Stimulated activated CD4-positive, alpha-beta T cell treated with anti-CD3 and anti-CD28 coated beads, TNF-alpha, amount 100 ng/mL, for 24 hours (primary cell): ENCODE measurements at places on chromosomes 7 and 10.
A peak's percentile ranks its signal among the peaks of the same experiment; 100 is the strongest.

GRCh38 chr10:14074062-14074884 lies 256.5 kb downstream of the FRMD4A start:
- DNase-seq, result no peak

GRCh38 chr7:67406976-67407375 lies 410.3 kb downstream of the TYW1 start:
- DNase-seq, result no peak

- no peak for DNase-seq
Measured at GRCh38 chr7:122893486-122893885, 7.2 kb upstream of the CADPS2 start.

DNA sequence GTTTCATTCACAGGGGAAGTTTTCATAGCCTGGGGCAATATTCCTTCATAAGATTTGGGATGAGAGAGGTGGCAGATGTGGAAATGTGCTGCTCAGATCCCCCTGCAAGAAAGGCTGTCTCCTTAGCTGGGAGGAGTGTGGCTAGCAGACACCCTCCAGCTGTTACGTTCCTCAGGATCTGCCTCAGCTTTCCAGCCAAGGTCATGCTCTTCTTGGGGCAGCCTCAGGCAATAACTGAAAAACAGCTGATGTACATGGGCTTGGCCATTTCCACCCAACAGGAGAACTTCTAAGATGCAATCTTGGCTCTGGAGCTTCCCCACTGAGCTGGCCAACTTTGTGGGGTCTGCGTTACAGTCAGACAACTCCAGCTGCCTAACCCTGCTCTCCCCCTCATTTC lies 51.3 kb upstream of the SEPTIN7 start:
- DNase-seq, result no peak

GRCh38 chr7:67018940-67019339 lies 22.3 kb downstream of the TYW1 start:
- DNase-seq, result no peak

DNA sequence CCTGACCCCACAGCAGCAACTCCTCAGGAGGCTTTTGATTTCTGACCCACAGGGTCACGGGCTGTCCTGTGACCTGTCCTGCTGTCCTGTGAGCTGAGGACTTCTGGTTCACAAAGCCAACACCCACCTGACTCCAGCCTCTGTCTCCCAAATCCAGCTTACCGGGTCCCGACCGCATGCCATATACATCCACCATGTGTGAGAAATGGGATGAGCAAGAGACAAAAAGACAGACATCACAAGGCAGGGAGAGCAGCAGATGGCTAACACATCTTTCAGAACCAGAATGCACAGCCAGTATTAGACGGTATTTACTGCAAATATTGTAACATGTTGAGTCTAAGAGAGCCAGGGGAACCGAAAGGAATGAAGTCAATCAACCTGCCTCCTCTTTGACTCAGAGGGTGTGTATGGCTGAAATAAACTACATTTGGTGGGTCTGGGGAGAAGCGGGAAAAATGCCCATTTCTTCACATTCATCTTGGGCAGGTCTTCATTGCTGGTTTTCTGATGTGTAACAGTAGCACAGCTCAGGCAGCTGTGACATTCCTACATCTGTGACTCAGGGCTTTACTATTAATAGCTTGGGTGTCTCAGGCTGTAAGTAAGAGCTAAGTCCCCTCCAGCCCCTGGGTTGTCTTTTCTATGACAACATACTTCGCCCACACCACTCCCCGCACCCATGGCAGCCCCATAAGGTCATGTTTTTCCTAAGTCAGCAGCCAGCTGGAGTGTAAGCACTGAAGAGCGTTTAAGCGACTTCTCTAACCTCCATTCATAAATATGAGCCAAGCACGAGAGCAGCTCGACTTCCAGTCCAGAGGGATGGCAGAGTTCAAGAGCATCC lies 25.0 kb downstream of the ABLIM1 start:
- no peak for DNase-seq

- DNase-seq, result no peak
Measured at GRCh38 chr7:101636822-101637623, 7.9 kb upstream of the MYL10 start.

GRCh38 chr10:124600051-124600880 lies 138.6 kb downstream of the LHPP start:
- DNase-seq, result no peak

- DNase-seq, result no peak
Measured at GRCh38 chr7:134809616-134810015, 30.2 kb downstream of the CALD1 start.

- DNase-seq, result no peak
Measured at GRCh38 chr7:122736183-122736582, 33.5 kb upstream of the RNF148 start.

GRCh38 chr10:26733750-26734568 lies 36.5 kb downstream of the PDSS1 start:
- DNase-seq, result no peak

- DNase-seq, result no peak
Measured at GRCh38 chr10:105139363-105139896, 498.3 kb downstream of the SORCS3 start.

DNA sequence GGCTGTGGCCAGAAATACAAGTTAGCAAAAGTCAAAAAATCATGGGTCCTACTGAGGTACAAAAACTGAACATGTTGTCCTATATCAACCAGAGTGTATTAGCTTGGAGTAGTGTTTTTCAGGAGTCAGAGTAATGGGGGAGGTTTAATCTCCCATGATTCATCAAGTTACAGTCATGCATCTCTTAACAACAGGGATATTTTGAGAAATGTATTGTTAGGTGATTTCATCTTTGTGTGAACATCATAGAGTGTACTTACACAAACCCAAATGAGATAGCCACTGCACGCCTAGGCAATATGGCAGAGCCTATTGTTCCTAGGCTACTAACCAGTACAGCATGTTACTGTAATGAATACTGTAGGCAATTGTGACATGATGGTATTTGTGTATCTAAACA lies 14.9 kb upstream of the TES start:
- DNase-seq, result no peak

DNA sequence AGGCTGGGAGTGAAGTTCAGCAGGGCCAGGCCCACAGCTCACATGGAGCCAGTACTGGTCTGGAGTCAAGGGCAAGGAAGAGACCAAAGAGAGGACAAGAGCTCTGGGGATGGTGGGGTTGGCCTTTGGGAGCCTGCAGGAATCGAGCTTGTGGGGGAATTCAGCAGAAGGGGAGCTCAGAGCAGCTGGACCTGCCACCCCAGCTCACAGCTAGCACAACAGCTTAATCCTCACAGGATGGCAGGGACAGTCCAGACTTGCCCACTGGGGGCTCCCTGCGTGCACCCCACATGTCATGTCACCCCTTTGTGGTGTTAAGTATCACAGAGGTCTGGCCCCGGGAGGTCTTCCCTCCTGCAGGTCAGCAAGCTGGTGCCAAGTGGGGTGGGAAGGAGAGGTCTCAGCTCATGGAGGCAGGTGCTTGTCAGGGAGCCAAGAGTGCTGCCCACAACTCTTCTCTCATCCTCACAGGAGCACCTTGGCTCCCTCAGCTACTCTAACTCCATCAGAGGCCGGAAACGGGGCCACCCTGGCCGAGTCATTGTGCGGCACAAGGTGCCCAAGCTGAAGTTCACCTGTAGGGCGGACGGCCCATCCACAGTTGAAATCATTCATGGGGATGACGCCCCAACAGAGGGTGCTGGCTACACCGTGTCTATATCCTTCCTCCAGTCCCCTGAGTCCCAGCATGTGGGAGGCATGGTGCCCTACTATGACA lies 22.5 kb downstream of the CUZD1 start:
- DNase-seq, result no peak

DNA sequence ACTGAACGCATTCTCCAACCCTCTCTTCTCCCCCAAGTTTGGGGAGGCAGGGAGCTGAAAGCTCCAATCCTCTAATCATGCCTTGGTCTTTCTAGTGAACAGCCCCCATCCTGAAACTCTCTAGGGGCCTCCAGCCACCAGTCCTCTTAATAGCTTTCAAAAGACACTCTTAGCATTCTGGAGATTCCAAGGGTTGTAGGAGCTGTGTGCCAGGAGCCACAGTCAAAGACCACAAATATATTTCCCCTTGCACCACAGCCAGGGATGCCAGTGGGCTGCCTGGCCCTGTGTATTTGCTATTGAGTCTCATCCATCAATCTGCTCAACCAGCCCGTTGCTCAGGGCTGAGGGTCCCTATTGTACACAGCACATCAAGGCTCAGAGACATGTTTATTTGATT lies 18.5 kb upstream of the MLXIPL start:
- DNase-seq, result no peak

GRCh38 chr10:314871-315270 lies 179.6 kb downstream of the ZMYND11 start:
- no peak for DNase-seq

DNA sequence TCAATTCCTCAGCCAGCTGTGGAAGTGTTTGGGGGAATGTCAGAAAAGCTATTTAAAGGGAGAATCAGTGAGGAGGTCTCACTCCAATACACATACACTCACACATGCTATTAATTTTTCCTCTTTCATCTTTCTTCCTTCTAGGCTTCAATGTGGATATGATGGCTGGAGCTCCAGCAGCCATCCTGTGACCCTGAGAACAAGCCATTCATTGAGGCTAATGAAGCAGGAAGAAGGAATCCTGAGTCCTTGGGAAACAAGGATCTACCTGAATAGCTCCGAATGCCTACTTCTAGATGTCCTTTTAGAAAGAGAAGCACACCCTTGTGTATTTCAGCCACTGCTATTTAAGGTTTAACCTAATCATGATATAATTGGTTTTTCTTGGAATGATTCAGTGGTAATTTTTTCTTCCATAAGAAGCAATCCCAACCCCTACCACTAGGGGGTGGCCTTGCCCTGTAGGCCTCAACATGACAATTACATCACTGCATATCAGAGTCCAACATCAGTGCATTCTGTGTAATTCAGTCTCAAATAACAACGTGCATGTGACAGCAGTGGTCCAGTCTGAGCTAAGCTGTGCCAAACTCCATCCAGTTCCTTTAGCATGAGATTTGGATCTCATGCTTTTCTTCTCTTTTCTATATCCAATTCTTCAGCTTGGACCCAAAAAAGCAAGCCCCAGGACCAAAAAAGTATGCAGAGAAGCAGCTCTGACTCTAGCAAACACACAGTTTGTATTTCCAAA lies 85.3 kb upstream of the ANKRD1 start:
- DNase-seq, result peak; percentile 52

DNA sequence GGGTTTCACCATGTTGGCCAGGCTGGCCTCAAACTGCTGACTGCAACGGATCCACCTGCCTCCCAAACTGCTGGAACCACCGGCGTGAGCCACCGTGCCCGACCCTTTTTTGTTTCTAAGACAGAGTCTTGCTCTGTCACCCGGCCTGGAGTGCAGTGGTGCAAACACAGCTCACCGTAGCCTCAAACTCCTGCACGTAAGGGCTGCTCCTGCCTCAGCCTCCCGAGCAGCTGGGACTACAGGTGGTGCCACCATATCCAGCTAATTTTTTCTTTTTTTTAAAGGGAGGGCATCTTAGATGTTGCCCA lies 36.4 kb downstream of the ADAP1 start:
- no peak for DNase-seq

- DNase-seq, result no peak
Measured at GRCh38 chr7:100433592-100434296, 2.6 kb downstream of the PPP1R35 start.

- no peak for DNase-seq
Measured at GRCh38 chr10:71316786-71317160, 2.3 kb upstream of the SLC29A3 start.

DNA sequence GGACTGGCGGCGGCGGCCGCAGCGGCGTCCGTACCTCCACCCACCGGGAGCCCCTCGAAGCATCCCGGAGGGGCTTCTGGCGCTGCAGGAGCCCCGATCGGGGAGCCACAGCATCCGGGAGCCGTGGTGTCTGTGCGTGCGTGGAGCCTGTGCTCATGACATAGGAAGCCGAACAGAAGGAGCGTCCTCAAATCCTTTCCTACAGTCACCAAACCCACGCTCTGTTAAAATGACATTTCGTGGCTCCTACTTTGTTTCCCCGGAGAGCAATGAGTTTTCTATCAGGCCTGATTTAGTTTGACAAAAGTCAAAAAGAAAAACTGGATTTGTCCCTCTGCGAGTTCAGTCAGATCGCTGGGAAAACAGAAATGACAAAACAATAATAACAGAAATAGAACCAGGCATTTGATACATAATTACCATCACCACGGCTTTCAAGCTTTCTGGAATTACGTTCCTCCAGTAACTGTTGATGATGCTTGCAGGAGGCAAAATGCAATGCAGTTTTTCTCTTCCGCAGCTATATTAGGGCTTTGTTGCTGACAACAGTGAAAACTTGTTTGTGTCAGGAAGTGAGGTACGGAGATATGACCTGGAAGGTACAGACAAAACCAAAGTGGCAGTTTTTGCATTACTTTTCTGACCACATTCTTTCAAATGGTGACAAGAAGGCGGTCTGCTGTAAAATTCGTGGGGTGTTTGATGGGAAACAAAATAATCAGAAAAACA lies 219.3 kb upstream of the MKLN1 start:
- DNase-seq, result no peak

GRCh38 chr7:38306171-38306570 lies 32.7 kb upstream of the TARP start:
- DNase-seq, result no peak

- no peak for DNase-seq
Measured at GRCh38 chr10:112026438-112026837, 157.1 kb downstream of the GPAM start.

DNA sequence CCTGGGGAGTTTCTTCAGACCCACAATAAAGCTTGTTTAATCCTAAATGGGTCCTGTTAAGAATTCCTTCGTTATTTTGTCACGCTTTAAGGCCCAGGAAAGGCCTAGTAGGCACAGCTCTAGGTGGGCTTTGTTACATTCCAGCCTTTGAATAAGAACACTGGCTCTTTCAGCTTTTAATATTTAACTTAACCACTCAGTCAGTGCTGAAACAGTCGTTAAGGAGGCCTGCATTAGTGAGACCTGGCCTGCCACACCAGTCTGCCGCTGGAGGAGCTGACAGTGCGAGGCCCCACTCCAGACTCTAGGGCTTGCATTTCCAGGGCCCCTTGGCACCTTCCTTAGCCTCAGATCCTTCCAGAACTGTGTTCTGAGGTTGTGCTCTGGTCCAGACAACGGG lies 351.4 kb downstream of the GLRX3 start:
- no peak for DNase-seq

- DNase-seq, result no peak
Measured at GRCh38 chr10:11823989-11824346, 812 bp downstream of the PROSER2 start.

DNA sequence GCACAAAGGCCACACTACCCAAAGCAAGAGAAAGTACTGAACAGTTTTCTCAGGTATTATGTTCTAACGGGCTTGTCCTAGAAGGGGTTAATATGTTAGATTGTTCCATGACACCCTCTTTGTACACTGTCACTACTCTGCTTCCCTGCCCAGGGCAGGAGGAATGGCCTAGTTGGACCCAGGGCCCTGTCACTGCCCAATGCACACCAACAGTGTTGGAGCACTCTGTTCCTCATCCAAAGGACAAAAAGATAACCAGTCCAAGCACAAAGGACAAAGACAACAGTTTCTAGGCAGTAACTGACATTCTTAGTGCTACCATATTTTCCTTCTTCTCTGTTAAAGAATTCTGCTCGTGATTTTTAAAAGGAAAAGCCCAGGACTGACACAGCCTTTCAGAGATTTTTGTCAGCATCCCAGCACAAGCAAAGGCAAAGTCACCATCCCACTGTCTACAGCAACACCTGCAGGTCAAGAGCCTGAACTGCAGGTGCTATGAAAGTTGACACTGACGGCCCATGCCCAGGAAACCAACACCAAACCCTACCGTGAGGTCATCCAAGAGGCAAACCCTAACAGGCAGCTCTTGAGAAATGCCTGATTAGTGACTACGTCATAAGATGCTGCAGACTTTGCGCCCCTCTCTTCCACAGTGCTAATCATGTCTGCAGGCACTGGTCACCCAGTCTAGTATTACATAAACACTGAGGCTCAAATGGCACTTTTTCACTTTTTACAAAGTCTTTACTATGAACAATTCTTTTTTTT lies 13.2 kb downstream of the NUDCD3 start:
- DNase-seq, result peak; percentile 49
